Mesenteric fat pad (tissue), 1 donor: ENCODE measurements at places on chromosomes 7 and 10. TPM values are rescaled to one million over a fixed set of nuclear protein-coding genes. Genes with fewer than 3 reads are reported as not detected.

RSPH10B2 gene
- total RNA-seq, result not detected

CNTNAP2 gene
- 1.3 TPM for total RNA-seq

GIMAP1 gene
- total RNA-seq, result 4.4 TPM

HOXA11 gene
- total RNA-seq, result 6.1 TPM

LDB3 gene
- total RNA-seq, result 1.3 TPM

UPK3BL2 gene
- total RNA-seq, result 9.9 TPM

MORN4 gene
- total RNA-seq, result 1.5 TPM

MEPCE gene
- total RNA-seq, result 25.9 TPM

TRIM73 gene
- 5.4 TPM for total RNA-seq

COL13A1 gene
- not detected for total RNA-seq

WDR86 gene
- 19.4 TPM for total RNA-seq

GIMAP2 gene
- total RNA-seq, result 12.5 TPM

SLC13A4 gene
- not detected for total RNA-seq

PCLO gene
- total RNA-seq, result 2.2 TPM

C10orf53 gene
- total RNA-seq, result not detected

TBXAS1 gene
- total RNA-seq, result 35.2 TPM

STARD3NL gene
- total RNA-seq, result 37.1 TPM

PTPRZ1 gene
- total RNA-seq, result 0.48 TPM

ERVW-1 gene
- not detected for total RNA-seq

ADAM12 gene
- total RNA-seq, result 77.9 TPM

UNCX gene
- not detected for total RNA-seq

LRRC4 gene
- total RNA-seq, result 6.5 TPM

IGF2BP3 gene
- 1.2 TPM for total RNA-seq

RELN gene
- 1.8 TPM for total RNA-seq
